ENCODE measurements at places on chromosomes 13 and 19.

DNA sequence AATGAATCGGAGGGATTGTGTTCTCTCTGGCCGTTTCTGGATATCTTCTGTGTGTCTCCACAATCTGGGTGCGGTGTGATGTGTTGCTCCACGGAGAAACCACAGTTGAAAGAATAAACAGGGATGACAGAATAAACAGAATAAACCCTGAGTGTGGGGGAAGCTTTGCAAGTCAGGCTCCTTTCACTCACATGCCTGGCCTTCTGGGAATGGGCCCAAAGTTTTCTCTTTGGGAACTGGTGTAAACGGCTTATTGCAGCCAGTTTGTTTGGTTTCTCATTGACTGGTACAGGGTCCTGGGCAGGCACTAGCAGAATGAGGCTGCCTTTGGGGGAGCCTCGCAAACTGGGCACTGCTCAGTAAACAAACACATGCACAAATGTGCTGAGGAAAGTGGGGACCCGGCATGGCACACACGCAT lies 324.7 kb downstream of the DLEU7 start:
- no peak for DNase-seq

GRCh38 chr13:113152984-113153809 lies 5.3 kb upstream of the PROZ start:
- DNase-seq, result peak; percentile 31

DNA sequence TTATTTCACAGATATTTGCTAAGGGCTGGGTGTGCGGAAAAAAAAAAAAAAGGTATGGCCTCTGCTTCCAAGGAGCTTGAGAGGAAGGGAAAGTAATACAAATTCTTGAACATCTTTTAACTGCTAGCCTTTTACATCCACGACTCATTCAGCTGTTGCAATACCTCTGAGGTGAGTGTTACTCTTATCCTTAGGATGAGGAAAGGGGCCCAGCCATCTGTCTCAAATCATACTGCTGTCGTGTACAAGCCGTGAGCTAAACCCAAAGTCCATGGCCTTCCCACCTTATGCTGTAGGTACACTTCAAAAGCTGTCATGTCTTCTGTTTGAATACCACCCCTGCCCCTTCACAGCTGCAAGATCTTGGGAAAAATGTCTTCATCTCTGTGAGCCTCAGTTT lies 146.8 kb downstream of the KCNRG start:
- DNase-seq, result no peak

GRCh38 chr19:29965492-29965891 lies 23.5 kb downstream of the URI1 start:
- no peak for DNase-seq

DNA sequence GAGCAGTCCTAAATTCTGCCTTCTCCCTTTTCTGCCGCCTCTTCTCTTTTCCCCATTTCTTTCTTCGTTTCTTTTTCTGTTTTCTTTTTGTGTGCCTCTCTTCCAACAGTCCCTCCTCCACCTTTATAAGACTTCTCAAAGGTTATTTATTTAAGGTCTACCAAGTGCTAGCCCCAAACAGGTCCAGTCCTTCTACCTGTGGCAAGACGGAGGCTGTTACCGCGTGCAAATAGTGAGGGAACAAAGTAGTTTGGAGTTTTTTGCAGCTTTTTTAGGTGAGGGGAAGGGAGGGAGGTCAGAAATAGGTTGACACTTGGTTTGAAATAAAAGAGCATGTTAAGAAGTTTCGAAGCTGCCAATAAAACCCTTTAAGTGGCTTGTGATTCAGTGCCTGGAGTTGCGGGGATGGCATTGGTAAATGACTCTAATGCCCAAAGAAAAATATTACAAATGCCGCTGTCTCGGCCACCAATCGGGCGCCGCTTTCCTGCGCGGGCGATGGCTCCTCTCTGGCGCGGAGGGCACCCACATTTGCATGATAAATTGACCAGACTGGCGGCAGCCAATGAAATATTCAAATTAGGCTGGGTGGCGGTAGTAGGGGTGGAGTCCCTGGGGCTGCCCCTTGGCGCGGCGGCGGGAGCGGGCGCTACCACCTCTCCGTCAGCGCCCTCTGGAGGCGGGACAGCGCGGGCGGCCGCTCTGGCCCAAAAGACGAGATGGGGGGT lies 7.5 kb upstream of the TSHZ3 start:
- no peak for DNase-seq

GRCh38 chr13:98144027-98144741 lies 1.3 kb downstream of the FARP1 start:
- DNase-seq, result no peak

DNA sequence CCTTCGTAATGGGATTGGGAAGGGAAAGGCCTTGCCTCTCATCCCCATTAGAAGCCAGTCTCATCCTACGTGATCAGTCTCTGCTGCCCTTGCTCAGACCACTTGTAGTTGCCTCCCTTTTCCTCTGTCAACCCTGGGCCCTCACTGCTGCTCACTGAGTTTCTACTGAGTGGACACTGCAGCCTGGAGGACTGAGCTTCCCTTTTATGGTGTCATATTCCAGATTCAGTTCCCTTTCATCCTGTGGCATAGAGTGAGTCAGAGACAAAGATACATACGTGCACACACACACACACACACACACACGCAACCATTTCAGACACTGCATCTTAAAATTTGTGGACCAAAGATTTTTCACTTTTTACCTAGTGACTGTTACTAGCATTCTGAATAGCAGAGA lies 56.6 kb downstream of the COG3 start:
- DNase-seq, result no peak

GRCh38 chr13:35882722-35883497 lies 248.3 kb downstream of the DCLK1 start:
- no peak for DNase-seq

DNA sequence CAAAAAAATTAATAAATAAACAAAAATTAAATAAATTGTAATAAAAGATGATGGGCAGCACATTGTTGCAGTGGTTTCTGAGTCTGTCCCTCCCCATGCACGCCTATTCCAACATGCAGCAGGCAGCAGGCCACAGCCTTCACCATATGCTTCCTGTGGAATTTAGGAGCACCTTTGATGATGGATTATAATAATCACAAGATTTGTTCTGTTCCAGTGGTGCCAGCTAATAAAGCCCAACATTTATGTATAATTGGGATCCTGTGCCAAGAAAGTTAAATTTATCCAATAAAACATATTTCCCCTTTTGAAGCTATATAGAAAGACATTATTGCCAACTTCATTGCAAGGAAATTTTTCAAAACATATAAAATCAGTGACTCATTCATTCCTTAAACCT lies 328.6 kb downstream of the FGF14 start:
- DNase-seq, result no peak

- no peak for DNase-seq
These were observed 11.6 kb upstream of the FPR3 start for GRCh38 chr19:51783372-51783771.

DNA sequence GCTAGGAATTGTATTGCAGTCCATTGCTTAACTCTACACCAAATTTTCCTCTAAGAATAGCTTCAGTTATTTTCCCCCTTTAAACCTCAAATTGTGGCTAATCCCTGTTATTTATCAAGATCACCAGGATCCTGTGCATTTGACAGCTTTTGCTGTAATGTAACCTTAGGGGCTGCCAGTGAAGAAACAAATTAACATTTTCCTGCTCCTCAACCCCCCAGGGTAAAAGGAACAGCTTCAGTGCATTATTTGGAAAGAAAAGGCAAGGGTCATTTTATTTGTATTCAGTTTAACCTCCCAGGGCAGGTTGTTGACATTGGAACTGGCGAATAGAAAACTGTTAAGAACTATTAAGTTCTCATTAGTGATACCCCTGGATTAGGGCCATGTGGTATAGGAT lies 57.0 kb downstream of the PCDH20 start:
- DNase-seq, result peak; percentile 69

- DNase-seq, result no peak
These were observed 33.2 kb downstream of the CEACAM8 start for GRCh38 chr19:42561512-42561911.

- DNase-seq, result no peak
These were observed 26.3 kb upstream of the DCLK1 start for GRCh38 chr13:36157480-36157879.

- DNase-seq, result peak; percentile 83
These were observed 350.6 kb downstream of the LIG4 start for GRCh38 chr13:107864543-107865317.

GRCh38 chr19:3178377-3178972 lies at the start of gene S1PR4:
Gene S1PR4 (plus strand): TSS chr19:3178769. CDS start chr19:3178793, 24 bp downstream.
- DNase-seq, result no peak

DNA sequence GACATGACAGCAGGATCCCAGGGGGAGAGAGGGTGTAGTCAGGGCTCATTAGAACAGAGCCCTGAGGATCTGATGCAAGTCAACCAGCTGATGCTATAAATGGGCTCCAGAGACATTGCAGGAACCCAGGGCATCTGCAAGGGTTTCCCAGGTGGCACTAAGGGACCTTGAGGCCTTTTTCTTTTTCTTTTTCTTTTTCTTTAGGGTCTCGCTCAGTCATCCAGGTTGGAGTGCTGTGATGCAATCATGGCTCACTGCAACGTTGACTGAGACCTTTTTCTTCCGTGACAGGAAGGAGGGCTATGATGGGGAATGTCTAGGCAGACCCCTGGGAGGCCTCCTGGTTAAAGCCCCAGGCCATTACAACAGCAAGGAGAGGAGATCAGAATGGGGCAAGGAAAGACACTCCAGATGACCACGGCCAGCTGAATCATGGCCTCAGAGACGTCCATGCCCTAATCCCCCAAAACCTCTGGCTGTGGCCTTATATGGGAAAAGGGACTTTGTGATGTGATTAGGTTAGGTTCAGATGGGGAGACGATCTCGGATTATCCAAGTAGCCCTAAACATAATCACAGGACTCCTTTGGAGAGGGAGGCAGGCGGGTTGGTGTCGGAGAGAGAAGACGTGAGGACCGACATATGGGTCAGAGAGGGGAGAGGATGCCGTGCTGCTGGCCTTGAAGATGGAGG lies 4.5 kb upstream of the FCGRT start:
- DNase-seq, result no peak

- no peak for DNase-seq
These were observed 55.6 kb downstream of the ING1 start for GRCh38 chr13:110769097-110769496.

GRCh38 chr19:48819366-48819816 lies 8.6 kb upstream of the BCAT2 start:
- DNase-seq, result no peak

DNA sequence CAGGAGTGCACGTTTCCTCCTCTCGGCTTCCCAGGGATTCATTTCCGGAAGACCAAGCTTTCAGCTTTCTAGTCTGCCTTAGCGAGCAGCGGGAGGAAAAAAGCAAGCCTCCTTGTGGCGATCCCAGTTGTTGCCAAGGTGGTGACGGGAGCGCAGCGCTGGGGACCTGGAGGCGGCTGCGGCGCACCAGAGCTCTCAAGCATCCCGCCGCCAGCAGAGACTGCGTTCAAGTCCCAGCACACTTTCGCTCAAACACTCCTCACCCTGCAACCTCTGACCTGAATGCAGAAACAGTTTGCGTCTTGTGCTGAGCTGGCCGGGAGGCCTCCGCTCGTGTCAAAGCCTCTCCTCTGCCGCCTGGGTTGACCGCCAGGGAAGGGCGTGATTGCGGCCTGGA lies 4.9 kb downstream of the GSX1 start:
- no peak for DNase-seq

DNA sequence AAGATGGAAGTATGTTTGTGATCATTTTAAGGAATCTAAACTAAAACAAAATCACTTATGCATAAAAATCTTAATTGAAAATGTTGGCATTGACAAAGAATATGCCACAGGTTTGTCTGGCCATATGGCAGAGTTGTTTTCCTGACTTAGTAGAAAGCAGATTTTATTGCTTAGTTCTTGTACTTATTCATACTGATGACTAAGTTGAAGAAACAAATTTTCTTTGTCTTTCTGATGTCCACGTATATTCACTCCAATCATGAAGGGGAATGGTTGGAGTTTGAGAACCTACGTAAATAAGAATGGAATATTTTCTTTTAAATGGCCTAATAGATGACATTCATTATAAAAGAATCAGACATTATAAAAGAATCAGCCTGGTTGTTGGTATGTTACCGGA lies 8.0 kb upstream of the GPC6 start:
- DNase-seq, result no peak

All from NCI-H748 treated with DMSO at 0.1 percent for 48 hours (cell line).